NCI-H1930 (cell line): ENCODE measurements at places on chromosomes 5 and 9.

DNA sequence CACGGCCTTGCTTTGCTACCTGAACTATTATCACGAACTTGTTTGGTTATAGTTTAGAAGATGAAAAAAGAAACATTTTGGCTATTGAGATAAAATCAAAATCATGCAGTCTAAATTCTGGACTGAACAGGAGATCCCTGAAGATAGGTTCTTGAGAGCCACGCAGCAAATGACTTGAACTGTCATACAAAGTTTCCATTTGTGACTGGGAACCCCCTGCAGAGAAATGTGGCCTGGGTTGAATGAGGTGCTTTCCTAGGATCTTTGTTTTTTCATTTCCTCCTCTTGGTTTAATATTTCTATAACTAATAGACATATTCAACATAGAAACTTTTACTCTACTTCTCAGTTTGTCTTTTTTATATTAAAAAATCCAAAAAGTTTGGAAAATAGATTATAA, 184.7 kb upstream of the TRPM3 start:
- no peak for DNase-seq

- DNase-seq, result no peak
These were observed 52.1 kb upstream of the ARL15 start for GRCh38 chr5:54362434-54362833.

GRCh38 chr5:142601432-142601831, 84.5 kb downstream of the FGF1 start:
- no peak for DNase-seq

DNA sequence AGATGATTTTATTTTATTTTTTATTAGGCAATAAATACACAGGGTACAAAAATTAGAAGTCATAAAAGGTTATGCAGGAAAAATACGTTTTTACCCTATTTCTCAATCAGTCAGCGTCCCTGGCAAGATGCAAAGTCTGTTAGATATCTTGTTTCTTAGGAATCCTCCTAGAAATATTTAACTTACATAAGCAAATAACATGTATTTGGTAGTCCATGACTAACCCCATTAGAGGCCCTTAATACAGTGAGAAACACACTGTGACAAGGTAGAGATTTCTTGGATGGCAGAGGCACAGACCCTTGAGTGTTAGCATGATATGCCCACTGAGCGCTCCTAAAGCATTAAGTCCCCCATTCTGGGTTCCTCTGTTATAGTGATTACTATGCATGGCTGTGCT, 121.2 kb upstream of the ADAMTSL1 start:
- DNase-seq, result no peak

DNA sequence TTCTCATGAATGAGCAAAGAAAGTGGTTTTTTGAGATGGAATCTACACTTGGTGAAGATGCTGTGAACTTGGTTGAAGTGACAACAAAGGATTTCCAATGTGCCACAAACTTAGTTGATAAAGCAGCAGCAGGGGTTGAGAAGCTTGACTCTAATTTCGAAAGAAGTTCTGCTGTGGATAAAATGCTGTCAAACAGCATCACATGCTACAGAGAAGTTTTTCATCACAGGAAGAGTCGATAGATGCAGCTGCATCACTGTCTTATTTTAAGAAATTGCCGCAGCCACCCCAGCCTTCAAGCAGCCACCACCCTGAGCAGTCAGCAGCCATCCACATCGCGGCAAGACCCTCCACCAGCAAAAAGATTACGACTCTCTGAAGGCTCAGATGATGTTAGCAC, 78.6 kb downstream of the TRIO start:
- DNase-seq, result no peak

- no peak for DNase-seq
These were observed 43.0 kb upstream of the GNAQ start for GRCh38 chr9:78074385-78075291.

- no peak for DNase-seq
These were observed 332.9 kb downstream of the CSNK1G3 start for GRCh38 chr5:123844873-123845272.

DNA sequence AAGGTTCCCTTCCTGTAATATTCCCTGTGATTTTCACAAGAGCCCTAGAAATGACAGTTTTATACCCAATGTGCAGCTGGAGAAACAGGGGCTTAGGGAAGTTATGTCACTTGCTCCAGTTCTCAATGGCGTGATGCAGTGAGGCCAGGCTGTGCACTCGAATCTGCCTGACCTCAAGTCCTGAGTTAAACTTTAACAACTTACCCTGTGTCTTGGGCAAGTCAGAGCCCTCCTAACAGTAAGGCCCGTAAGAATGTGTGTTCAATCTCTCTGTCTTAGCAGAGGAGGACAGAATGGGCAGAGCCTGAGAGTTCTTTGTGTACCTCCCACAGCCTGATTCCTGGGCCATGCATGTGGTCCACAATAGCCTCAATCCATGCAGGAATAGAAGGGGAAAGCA, 181.1 kb downstream of the TRIM32 start:
- DNase-seq, result no peak

GRCh38 chr9:4690144-4690543, 10.8 kb downstream of the CDC37L1 start:
- no peak for DNase-seq

GRCh38 chr9:128006332-128006996, 25.7 kb upstream of the EEIG1 start:
- no peak for DNase-seq

DNA sequence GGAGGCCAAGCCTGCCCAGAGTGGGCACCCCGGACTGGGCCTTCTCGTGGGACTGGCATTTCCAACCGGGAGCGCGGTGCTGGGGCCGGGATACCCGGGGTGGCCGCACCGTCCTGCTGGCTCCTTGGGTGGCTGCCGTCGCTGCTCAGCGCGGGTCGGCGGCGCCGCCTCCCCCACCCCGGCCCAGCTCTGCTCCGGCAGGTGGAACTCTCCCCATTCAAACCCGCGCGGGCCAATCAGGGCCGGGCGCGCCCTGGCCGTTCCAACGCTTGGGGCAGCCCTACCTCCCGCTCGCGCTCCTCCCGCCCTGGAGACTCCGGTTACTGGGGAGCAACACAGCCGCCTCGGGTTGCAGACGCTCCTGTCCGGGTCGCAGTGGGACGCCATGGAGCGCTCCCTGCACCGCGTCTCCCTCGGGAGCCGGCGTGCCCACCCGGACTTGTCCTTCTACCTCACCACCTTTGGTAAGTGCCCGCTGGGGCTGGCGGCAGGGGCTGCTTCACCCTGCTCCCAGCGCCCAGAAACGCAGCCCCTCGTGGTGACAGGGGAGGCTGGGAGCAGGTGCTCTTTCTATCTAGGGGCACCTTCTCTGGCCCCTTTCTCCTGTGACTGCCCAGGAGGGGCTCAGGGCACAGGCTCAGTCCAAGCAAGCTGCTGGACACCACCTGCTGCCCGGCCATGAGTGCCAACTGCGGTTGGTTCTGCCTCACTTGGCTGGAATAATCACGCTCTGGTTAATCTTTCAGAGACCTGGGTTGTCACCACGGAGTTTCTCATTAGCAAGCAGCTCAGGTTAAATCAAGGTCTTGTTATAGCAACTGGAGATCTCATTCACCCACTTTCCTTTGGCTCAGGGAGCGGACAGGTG, at the start of gene RGS3:
Gene RGS3, plus strand, starts transcription at position 310 of the 868 bp plus-strand sequence. Its CDS starts 76 bp downstream, at position 386.
- DNase-seq, result peak; percentile 74

DNA sequence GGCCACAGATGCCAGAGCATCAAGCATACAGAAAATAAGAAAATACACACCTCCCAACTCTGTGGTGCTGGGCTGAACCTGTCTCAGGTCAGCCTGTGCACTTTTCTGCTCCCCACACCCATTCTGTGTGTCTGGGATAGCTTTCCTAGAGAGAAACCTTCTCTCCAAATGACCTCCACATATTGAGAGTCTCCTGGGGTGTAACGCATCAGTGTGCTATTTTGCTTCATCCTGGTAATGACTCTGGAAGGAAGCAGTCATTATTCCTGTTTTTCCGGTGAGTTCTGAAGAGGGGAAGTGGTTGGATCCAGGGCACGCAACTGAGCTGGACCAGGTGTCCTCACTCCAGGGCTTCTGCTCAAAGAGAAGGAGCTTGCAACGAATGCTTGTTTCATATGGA, 73.2 kb upstream of the SH3PXD2B start:
- no peak for DNase-seq

DNA sequence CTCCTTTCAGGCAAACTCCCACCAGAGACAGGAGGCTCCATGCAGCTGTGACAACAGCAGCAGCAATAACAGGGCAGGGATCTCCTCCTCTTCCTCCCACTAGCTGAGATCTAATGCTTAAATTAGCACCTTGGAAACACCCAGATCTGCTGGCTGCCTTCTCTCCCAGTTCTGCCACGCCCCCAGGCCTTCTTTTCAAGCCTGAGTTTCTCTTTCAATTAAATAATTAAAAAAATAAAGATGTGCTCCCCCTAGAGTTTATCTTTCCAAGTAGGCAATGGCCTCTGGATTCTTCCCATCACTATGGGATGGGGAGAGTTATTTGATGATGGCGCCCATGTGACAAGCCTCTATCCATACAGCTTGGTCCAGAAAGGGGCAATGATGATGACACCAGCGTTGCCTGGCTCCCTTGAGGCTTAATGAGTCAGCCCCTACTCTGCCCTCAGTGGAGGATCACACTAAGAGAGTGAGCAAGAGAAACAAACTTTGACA, 3.8 kb downstream of the FAM219A start:
- peak; percentile 10 for DNase-seq

GRCh38 chr5:109105631-109106267, 304.0 kb downstream of the PJA2 start:
- no peak for DNase-seq

DNA sequence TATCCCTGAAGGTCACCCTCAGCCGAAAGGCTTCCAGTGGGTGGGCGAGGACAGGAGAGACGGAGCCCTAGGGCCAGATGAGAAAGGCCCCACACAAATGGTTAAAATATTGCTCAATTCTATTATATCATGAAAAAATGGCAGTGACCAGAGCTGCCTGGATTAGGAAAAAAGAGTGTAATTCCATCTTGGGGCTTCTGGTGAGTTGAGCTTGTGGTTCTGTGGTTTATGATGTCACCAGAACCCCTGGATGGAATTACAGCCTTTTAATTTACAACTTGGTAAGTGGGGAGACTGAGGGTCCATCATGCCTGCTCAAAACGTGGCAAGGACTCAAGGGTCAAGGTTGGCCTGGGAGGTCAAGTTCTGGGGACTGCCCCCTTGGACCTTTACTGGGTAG, 55.5 kb upstream of the STC2 start:
- no peak for DNase-seq

DNA sequence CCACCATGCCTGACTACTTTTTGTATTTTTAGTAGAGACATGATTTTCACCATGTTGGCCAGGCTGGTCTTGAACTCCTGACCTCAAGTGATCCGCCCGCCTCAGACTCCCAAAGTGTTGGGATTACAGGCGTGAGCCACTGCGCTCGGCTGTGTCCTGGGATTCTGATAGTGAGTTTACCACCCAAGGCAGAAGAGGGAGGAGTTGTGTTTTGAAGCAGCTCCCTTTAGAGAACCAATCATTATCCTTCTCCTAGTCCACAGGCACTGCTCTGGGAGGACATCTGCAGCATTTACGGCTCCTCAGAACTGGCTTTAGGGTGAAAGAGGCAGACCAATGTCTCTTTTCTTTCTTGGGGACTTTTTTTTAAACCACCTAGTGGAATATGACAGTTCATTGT, 5.7 kb downstream of the C9orf152 start:
- no peak for DNase-seq

GRCh38 chr5:62317810-62318209, 11.8 kb downstream of the KIF2A start:
- DNase-seq, result no peak

- DNase-seq, result no peak
These were observed 1.6 kb downstream of the ANXA6 start for GRCh38 chr5:151155775-151156506.

DNA sequence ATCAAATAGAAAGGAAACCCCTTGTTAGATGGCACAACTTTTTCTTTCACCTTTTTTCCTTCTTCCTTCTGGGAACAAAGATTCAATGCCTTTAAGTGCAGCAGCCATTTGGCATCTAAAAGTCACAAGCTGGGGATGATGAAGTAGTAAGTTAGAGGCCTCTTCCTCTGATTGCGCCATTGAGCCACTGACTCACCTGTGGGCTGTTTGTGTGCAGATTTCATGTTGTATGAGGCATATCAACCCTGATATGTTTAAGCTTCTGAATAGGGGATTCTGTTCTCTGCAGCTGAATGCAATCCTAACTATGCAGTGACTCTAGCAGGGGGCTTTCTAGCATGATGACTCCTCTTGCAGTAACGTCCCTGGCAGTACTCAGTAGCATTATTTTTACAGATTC, 599.9 kb downstream of the CSNK1G3 start:
- no peak for DNase-seq

DNA sequence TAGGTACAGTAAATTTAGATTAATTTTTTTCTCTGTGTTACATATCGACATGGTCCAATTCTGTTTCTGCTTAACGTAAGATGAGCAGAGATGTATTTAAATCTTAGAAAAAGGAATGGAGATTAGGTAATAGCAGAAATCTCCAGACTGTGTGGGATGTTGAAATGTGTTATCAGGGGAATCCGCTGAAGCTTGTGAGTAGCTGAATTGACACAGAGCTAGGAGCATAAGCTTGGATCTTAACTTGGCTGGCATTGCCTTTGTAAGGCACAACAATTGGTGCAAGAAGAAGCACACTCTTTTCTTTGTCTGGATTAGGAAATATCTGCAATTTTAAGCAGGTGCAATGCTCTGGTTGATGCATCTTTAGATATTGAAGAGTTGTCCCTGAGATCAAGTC, 53.1 kb downstream of the PLPPR1 start:
- DNase-seq, result no peak

DNA sequence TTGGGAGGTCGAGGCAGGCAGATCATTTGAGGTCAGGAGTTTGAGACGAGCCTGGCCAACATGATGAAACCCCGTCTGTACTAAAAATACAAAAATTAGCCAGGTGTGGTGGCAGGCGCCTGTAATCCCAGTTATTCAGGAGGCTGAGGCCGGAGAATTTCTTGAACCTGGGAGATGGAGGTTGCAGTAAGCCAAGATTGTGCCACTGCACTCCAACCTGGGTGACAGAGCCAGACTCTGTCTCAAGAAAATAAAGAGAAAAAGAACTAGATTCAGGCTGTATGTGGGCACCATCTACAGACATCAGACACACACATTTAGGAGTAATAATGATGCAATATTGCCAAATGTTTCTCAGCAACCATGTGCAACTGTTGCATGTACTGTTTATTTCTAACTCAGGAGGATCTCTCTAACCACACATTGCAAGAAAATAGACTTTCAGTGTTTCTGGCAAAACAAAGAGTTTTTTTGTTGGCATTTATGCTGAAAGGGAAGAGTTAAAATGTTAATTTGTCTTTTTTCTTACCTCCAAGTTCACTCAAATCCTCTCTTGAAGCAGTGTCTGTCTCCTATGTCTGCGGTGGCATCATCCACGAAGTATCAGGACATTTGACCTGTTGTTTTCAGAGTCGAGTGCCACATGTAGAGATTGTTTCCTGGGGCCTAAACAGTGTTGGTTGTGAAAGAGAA, 5.1 kb upstream of the ORM1 start:
- no peak for DNase-seq
